HAP-1 (cell line): ENCODE measurements at places on chromosomes 5 and 9.

GRCh38 chr9:129523943-129524581 is 96.8 kb downstream of the C9orf50 start:
- no peak for DNase-seq

DNA sequence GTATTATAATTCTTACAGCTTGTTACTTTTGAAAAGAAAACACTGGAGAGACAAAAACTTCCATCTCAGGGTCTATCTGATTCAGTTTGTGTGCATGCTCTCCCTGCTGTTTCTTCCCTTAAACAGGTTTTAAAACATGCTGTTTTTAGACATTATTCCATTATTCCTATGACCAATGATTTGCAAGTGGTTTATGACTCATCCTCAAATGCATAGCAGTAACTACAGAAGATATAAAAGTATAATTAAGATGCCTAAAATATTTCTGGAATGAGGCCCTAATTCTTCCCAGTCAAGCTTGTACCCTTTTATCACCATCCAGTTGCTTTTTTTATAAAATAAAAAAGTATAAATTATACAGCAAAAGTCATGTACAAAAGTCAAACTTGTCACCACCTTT is 3.7 kb downstream of the DTWD2 start:
- no peak for DNase-seq

DNA sequence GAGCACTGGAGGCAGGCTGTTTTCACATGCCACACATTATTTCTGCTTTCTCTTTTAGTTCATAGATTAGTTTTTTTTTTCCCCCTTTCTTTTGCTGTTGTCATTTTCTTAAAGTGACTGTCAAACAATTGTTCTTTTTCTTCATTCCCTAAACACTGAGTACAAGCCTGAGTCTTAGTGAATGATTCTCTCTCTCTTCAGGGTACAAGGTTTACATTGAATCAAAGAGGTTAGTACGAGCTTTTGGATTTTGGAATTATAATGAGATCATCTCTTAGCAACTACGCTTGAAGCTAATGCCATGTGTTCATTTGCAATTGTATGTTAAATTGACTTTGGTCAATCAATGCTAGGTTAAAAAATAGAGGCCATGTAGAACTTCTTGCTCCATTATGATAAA is 125.1 kb downstream of the CMYA5 start:
- no peak for DNase-seq

GRCh38 chr9:34203275-34203991 is 24.6 kb downstream of the UBAP1 start:
- no peak for DNase-seq

DNA sequence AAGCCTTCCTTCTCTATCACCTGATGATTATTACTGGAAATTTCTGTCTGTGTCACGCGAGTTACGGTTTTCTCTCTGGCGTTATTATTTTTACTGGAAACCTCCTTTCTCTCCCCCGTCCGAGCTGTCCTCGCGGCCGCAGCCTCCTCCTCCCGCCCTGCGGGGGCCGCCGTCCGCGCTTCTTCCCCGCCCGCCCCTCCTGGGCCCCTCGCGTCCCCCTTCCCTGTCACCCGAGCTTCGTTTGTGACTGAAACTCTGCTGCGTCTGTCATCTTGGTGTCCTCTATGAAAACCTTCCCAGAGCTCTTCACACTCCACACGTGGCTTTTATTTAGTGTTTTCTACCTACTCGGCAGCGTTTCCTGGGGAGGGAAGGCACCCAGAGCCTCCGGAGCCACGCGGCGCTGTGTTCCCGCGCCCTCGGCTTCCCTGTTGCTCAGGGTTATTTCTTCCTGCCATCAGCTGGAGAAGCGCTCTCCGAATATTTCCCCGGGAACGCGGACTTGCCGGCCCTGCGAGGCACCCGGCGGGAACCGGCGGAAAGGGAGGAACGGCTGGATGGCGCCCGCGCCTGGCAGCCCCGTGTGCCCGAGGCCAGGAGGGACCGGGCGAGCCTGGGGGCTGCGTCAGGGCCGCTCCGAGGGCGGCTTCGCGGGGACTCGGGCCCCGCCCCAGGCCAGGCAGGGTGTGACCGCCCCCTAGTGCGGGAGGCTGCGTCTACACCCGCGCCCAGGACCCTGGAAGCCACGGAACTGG is 33.9 kb downstream of the TRIP13 start:
- DNase-seq = no peak

GRCh38 chr5:131684051-131684450 is 49.0 kb upstream of the RAPGEF6 start:
- no peak for DNase-seq

GRCh38 chr5:2149195-2149539 is 266.4 kb upstream of the IRX4 start:
- DNase-seq = no peak

GRCh38 chr9:107559494-107560086 is 70.0 kb upstream of the KLF4 start:
- DNase-seq = no peak
